NCI-H2081 treated with DMSO at 0.1 percent for 48 hours (cell line): ENCODE measurements at places on chromosomes 6 and 20.
A peak's percentile ranks its signal among the peaks of the same experiment; 100 is the strongest.

DNA sequence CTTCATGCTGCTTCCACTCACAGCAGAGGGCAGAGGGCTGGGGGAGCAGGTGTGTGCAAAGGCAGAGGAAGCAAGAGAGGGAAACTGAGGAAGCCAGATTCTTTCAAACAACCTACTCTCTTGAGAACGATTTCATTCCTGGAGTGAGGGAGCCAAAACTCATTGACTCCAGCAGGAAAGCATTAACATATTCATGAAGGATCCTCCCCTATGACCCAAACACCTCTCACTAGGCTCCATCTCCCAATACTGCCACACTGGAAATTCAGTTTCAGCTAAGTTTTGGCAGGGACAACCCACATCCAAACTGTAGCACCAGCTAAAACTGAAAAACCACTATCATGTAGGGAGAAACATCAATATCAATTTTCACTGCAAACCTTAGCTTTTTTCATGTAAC is 125.1 kb downstream of the OLIG3 start:
- DNase-seq = no peak

- no peak for DNase-seq
Observed at GRCh38 chr6:119612911-119613381, 263.4 kb upstream of the MAN1A1 start.

DNA sequence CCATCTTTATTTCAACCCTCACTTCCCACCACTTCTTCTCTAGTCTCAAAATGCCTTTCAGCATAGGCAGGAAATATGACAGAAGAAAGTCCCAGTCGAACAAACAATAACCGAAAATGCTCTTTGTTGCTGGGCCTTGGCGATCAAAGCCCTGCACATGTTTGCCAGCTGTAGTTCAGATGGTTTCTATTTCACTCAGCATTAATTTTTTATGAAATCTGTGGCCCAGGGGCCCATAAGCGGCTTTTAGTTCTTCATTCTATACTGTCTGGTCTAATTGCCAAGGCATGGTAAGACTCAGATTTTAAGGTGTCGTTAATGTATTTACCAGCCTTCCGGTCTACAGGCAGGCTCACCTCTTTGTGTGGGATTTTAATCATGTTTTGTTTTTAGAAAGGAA is 10.9 kb upstream of the F13A1 start:
- DNase-seq = no peak

- DNase-seq = no peak
Observed at GRCh38 chr20:50558483-50558925, 48.3 kb downstream of the PTPN1 start.

DNA sequence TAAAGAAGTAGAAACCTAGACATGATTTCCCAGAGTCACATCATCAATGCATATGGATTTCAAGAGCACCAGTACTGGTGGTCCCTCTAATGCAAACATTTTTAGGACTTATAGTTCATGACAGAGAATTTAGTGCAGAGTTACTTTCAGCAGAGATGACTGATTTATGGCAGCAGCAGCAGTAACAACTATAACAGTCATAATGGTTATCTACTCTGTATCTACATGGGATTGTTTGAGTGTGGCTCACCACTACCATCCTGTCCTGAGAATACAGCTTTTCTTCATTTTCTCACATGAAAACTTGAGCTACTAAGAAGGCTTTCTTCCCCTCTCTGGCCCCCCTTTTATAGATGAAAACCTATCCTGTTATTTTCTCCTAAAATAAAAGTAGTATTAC is 128.5 kb upstream of the ENPP5 start:
- no peak for DNase-seq

DNA sequence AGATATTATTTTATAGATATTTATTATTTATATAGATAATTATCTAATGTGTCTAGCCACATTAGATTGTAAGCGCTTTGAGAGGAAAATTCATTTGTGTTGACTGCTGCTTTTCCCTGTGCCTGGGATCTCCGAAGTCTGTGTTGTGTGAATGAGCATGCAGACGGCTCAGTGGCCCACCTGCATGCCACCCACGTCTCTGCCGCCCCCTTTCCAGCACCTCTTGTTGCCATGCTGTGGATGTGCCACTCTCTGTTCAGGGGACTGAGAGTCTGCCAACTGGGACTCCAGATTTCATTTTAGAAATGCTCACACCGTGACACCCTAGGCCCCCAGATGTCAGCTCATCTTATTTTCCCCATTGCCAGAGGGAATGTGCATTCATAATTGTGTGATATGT is 139.7 kb downstream of the JARID2 start:
- DNase-seq = no peak

- peak; percentile 39 for DNase-seq
Observed at GRCh38 chr6:114941078-114941477, 598.3 kb upstream of the HS3ST5 start.

DNA sequence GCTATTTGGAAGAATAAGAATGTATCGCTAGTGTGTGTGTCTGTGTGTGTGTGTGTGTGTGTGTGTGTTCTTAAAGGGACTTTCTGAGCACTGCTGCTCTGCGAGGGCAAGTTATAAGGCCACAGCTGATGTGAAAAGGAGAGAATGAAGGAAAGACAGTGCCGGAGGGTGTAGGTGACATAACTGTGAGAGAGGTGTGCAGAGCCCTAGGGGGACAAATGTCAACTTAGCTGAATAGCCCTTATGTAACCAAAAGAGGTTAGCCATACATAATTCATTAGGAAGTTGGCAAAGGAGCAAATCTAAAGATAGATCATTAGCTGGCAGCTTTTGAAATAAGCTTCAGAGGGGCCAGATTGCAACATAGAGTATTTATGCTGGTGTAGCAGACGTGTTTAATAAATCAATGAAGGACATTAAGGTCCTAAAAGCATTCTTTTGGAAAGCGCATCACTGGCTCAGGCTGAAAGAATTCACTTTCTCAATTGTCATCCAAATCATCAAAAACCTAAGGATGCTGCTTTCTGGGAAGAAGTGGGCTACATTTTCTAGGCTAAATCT is 81.0 kb downstream of the NDUFAF5 start:
- peak; percentile 62 for DNase-seq

DNA sequence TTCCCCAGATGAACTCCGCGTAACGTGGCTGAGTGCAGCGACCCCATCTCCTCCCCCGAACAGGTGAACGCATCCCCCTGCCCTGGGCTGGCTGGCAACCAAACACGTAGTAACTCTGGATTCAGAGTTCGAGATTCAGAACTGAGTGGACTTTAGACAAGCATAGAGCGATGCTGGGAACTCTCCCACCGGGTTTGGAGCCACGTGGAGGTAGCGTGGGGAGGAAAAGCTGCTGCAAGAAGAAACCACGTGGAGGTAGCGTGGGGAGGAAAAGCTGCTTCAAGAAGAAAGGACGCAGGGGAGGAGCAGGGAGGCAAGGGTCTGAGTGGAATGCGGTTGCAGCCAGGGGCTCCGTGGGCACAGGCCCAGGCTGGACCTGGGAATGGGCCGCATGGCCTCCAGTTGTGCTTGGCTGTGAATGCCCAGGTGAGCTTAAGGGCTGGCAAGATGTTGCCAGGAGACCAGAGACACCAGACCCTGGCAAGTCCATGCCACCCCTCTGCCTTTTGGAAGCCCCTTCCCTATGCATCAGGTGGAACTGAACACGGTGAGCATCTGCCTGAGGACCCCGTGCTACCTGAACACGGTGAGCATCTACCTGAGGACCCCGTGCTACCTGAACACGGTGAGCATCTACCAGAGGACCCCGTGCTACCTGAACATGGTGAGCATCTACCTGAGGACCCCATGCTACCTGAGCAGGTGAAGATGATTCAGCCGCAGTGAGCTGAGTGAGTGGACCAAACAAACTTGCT is 118.0 kb upstream of the FRMD1 start:
- DNase-seq = no peak

DNA sequence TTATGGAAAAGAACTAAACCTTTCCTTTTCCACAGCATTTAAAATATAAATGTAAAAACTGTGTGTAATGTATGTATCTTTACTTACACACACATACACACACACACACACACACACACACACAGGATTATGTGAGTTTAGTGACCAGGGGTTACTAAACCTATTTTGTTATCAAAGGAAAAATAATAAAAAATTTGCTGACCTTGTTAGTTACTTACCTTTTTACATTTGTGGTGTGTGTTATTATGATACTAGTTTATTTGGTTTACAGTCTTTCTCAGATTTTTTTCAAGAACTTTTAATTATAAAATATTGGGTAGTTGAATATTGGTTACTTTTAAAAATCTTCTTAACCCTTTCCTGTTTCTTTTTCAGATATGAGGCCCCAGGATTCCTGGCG is 15.7 kb downstream of the NKX2-4 start:
- DNase-seq = no peak

GRCh38 chr20:25284131-25284601 is 36.3 kb downstream of the PYGB start:
- no peak for DNase-seq

GRCh38 chr6:40852779-40853373 is 186.1 kb downstream of the UNC5CL start:
- no peak for DNase-seq

- no peak for DNase-seq
Observed at GRCh38 chr20:7702141-7702540, 238.1 kb downstream of the HAO1 start.

GRCh38 chr6:111605100-111605751 is 452 bp downstream of the TRAF3IP2 start:
- no peak for DNase-seq

DNA sequence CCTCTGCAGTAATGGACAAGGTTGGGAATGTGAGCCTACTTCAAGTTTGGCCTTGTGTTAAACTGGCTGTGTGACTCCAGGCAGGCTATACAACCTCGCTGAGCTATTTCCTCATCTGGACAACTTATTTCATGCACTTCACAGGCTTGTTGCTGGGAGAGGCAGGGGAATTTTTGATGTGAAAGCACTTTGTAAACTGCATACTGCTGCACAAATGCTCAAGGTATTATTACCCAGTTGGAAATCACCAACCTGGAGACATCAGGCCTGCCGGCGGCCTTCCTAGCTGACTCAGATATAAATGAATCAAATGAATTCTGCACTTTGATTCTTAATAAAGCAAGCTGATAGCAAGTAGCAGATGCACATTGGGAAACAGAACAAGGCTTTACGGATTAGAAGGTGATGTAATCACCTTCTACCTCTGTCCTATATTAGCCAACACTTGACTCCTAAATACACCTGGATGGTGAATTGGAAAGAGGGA is 10.1 kb downstream of the JARID2 start:
- DNase-seq = no peak

DNA sequence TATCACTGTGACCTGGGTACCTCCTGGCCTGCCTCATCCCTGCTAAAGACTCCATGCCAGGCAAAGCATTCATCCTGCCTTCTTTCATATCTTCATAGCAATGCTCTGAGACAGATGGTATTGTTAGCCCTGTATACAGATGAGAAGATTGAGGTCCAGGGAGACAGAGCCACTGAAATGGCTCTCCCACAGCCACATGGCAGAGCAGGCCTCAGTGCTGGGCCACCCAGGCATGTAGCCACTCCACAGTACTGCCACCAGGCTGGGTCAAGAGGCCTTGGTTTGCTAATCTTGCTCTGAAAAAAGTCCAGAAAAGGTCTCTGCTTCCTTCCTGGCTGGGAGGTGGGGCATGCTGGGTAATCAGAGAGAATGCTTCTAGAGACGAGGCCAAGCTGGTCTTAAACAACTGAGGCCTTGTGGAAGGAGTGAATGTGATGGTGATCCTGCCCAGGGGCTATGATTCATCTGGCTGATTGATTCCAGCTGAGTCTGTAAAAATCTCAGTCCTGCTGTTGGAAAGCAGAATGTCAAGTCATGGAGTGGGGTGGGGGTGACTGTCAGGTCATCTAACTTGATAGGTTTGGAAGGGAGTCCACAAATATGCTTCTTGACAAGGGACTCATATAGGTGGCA is 29.8 kb downstream of the HM13 start:
- no peak for DNase-seq
